ENCODE measurements at places on chromosomes 3 and 15. TPM values are rescaled to one million over a fixed set of nuclear protein-coding genes. Genes with fewer than 3 reads are reported as not detected.

Gene RBP2
- total RNA-seq: not detected

DNA sequence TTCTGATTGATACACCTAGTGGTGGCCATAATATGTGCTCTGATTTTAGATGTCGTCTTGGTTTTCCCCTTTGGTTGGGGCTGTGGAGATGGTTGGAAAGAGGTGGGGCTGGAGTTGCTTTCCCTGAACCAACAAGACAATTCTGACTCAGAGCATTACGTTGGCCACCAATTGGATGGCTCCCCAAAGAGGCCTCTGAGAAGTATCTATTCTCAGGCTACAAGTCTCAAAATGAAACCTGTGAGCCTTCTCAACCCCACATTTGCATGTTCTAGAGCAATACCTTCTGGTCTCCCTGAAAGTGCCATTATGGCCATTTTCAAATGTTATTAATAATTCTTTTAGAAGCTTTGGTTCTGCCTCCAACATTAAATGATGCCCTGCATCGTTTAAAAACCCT lies 188.4 kb upstream of the WNT5A start:
- no peak for DNase-seq

DNA sequence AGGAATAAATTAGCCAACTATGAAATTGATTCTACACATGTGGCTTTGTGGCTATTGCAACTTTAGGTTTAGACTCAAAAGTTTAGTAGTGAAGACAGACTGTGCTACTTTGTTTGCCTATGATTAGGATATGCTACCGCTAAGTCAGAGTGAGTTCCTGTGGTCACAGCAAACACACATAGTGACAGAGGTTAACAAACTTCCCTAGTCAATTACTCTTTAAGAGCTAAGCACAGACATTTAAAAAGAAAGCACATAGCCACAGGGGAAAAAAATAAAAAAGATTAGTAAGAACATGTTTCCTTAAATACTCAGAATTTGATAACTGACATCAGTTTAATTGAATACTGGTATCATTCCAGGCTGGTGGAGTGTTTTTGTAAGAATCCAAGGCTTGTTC lies 207.1 kb downstream of the GBE1 start:
- no peak for DNase-seq

Gene NR2E3
- total RNA-seq: not detected

Gene LRRC31
- total RNA-seq: not detected

DNA sequence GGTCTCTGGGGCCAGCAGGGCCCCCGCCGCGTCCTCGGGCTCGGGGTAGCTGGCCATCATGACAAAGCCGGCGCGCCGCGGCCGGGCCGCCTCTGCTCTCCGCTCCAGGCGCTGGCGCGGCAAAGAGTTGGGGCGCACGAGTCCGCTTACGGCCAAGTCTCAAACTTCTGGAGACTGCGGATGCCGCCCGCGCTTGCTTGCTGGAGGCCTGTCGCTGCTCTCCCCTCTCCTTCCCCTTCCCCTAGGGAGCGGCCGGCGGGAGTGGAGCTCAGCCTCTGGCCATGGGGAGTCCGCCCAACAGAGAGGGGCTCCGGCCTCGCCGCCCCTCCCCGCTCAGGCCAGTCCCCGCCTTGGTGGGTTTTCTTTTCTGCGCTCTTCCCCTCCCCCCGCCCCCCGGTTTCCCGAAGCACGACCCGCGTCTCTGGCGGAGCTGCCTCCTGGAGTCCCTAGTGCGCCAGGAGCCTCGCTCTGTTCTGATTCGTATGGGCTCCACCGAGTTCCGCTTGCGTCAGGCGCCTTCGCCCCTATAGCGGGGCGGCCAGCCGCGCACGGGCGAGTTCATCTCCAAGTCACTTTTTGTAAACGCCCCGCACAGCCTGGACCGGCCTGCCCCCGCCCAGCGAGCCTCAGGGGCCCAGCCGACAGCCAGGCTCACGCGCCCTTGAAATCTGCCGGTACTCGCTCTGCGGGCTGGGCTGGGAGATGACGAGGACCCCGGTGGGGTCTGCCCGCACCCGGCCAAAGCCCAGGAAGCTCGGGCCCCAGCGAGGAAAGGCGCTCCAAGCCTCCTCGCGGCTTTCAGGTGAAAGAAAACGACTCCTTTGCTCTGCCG lies at the start of the genes FOXL2 and FOXL2NB:
Gene FOXL2, minus strand, starts transcription at position 475 of the 832 bp plus-strand sequence. Its CDS starts 415 bp downstream, at position 60.
Gene FOXL2NB, plus strand, starts transcription at position 555 of the 832 bp plus-strand sequence. Its CDS starts 148 bp downstream, at position 703.
- peak; percentile 56 for DNase-seq

Gene ARGFX
- not detected for total RNA-seq

Gene ITIH1
- total RNA-seq: not detected

Gene GOLGA8G
- not detected for total RNA-seq

Gene ECE2
- not detected for total RNA-seq

DNA sequence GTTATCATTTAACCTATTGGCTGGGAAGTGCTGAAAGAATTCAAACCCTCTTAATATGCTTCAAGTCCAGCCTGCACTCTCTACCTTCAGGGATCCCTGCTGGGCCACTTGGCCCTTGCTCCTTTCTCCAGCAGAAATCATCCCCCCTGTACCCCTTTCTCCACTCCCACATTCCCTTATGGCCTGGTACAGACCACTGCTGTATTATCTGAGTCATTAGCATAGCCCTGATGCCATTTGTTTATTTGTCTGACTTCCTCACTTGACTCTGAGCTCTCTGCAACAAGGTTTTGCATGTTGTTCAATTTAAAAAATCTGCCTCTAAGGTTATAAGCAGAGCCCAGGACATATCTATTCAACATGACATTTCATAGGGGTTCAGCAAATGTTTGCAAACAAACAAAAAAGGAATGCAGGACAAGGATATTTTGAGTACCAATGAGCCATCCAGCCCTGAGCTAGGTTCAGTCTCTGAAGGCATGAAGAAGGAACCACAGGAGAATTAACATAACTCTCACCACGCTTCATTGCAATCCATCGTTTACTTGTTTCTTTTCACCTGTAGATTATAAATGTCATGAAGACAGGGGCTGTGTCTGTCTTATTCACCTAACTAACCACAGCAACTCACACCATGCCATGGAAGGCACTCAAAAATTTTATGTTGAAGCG lies 26.6 kb upstream of the HES1 start:
- no peak for DNase-seq

- DNase-seq: peak; percentile 50
These were observed 30.1 kb downstream of the POPDC2 start for GRCh38 chr3:119630128-119630879.

Gene CACNA2D3
- total RNA-seq: 10.2 TPM

GRCh38 chr3:65785065-65785645 lies 253.6 kb downstream of the MAGI1 start:
- no peak for DNase-seq

GRCh38 chr3:176352716-176353334 lies 844.5 kb downstream of the TBL1XR1 start:
- no peak for DNase-seq

DNA sequence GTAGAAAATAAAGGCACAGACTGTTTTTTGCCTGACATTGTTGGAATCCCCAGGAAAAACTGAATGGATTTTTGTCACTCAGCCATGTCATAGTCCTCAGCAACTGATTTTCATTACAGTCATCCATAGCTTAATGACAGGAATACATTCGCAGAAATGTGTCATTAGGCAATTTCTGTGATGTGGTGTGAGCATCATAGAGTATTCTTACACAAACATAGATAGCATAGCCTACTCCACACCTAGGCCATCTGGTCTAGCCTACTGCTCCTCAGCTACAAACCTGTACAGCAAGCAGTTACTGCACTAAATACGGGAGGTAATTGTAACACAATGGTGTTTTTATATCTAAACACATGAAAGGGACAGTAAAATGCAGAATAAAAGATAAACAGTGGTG lies 34.4 kb upstream of the FBN1 start:
- DNase-seq: no peak

Gene LRRIQ4
- total RNA-seq: not detected

DNA sequence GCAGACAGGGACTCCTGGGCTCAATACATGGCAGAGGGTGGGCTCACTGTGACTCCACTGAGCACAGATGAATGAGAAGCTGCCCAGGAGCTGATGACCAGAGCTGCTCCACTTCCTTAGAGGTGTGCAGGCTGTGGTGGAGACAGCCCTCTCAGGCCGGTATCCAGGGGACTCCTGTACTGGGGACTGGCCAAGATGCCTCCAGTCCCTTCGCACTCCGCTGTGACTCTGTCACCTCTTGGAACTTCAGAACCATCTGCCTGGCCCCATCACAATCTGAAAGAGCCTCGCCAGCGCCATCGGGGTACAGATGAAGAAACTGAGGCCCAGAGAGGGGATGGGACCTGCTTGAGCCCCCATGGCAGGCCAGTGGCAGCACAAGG lies 111.2 kb downstream of the ETFA start:
- no peak for DNase-seq

GRCh38 chr3:62057339-62058047 lies 315.9 kb downstream of the FEZF2 start:
- DNase-seq: no peak

DNA sequence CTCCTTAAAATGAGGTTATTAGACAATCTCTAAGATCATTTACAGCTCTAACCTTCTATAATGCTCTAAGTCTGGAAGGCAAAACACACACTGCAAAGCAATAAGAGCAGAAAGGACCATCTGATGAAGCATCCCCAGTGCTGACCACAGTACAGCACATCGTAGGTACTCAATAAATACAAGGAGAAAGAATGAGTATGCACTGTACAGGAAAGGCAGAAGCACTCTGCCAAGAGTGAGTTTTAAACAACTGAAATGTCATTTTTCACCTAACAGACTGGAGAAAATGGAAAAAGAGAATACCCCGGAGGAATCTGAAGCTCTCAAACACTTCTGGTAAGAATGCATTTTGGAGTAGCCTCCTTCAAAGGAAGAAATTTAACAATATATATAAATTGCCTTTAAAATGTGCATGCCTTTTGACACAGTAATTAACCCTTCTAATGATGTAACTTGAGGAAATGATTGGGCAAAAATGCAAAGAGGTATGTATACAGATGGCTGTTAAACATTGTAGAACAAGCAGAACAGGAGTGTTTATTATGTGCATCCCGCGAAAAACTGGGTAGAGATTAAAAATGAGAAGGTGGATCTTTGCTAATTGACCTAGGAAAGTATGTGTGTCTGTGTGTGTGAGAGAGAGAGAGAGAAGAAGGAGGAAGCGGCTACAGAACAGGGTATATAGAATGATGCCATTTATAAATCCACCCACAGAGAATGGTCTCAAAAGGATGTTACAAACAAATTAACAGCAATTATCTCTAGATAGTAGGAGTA lies 8.0 kb upstream of the OXTR start:
- no peak for DNase-seq

Gene ANKRD63
- not detected for total RNA-seq

DNA sequence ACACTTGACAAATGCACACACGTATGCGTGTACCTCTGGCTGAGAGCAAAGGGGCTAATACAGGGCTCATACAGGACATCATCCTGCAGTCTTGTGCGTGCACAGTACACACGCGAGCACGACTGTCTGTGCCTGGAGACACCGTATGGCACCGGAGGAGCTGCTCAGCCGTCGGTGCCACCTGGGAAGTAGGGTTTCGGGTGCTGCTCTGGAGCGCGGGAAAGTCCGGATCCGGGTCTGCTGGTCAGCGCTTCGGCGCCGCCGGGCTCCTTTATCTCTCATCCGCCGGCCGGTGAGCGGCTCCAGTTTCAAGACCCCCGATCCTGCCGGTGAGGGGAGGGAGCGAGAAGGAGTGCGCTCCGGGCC lies 9.3 kb downstream of the FOXL2 start:
- no peak for DNase-seq

GRCh38 chr3:84077479-84077878 lies 881.3 kb upstream of the CADM2 start:
- DNase-seq: no peak

Gene GOLGA8J
- total RNA-seq: not detected

GRCh38 chr15:30940359-30940758 lies 36.6 kb downstream of the FAN1 start:
- DNase-seq: no peak

DNA sequence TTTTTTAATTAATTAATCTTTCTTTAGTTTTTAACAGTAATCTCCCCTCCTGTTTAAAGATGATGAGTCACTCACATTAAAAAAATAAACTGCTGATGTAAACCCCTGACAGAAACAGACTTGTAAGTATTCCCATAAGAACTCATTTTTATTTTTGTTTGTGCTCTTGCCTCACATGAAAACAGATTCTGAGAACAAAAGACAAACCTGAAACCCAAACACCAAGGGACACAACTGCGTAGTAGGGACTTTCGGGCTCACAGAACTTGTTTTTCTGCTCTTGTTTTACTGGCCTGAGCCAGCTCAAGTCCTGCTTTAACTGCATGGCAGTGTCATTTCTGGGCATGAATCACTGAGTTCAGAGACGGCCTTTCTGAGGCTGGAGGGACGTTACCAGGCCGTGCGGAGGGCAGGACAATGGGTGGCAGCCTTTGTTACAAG lies 600.8 kb downstream of the FOXP1 start:
- DNase-seq: peak; percentile 62

Gene DZIP3
- 20.8 TPM for total RNA-seq

DNA sequence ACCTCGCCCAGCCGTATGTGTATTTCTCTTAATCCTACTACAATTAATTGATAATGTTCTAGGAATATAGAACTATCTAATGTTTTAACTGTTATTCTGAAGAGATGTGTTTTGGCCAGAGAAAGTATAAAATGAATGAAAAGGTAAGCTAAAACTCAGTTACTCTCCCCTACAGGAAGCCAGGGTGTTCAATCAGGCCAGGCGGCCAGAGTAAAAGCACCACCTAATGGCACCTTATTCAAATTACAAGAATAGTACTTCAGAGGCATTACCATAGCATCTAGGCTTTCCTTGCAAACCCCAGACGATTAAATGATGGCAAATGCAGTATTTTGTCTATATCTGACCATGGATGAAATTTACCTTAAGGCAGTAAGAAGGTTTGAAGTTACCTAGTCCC lies 10.4 kb downstream of the SLC12A8 start:
- no peak for DNase-seq

- no peak for DNase-seq
These were observed 10.0 kb downstream of the TMEM62 start for GRCh38 chr15:43143203-43143941.

GRCh38 chr3:155960060-155960459 lies 89.6 kb downstream of the GMPS start:
- DNase-seq: no peak

GRCh38 chr3:98914210-98915080 lies 12.9 kb upstream of the DCBLD2 start:
- DNase-seq: no peak

Gene MIX23
- 50.3 TPM for total RNA-seq

- DNase-seq: no peak
These were observed 166.7 kb upstream of the SUCLG2 start for GRCh38 chr3:67821135-67821534.

DNA sequence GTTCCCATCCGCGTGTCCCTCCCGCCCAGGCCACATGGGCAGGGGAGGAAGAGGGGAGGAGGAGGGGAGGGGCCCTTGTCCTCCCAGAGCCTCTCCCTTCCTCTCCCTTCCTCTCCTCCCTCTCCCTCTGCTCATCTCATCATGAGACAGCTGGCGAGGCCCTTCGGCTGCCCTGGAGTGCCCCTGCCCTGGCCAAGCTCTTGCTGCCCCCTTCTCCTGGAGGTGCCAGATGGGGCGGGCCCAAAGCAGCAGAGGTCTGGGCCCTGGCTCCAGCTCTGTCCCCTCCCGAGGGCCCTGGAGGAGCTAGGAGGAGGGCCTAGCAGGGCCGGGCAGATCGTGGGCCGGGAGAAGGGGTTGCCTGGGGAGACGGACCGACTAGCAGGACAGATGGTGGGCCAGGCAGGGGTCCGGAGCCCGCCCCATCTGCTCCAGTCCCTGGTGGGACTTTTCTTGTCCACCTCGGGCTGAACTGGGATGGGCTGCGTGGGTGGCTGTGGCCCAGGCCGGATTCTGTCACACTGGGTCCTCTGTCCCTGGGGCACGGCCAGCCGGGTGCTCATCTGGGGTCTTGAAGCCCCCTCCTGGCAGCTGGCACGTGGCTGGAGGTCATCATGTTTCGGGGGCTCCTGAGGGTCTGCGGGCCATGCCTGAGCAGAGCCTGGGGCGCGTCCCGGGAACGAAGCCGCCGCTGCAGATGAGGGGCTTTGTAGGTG lies 183.4 kb downstream of the GOLGA6L6 start:
- DNase-seq: peak; percentile 60

- DNase-seq: peak; percentile 77
These were observed 2.8 kb downstream of the SQOR start for GRCh38 chr15:45637552-45638033.

Data from psoas muscle (tissue), 8 donors.